ENCODE measurements at places on chromosomes 1 and 21.
A peak's percentile ranks its signal among the peaks of the same experiment; 100 is the strongest.

- peak; percentile 41 for DNase-seq
- H3K4me1 ChIP-seq, result peaks cover 6% of the 10 kb centered on the region
- H3K27me3 ChIP-seq, result no peaks in the 10 kb centered on the region
- no peaks in the 10 kb centered on the region for H3K36me3 ChIP-seq
Measured at GRCh38 chr21:42162831-42163510, 56.0 kb upstream of the ABCG1 start.

DNA sequence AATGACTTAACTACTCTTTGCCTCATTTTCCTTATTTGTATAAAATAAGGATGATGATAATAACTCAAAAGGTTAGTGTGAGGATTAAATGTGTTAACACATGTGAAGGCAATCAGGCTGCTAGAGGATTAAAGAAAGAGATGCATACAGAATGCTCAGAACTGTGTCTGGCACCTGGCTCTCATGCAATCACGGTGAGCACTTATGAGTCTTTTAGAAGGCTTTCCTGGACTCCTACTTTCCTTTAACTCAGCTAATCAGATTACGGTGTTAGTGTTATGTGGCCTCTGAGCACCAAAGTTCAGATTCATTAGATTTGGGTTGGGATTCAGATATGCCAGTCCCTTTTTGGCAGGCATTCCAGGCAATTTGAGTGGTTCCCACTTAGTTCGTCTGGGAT lies 311.6 kb upstream of the USP24 start:
- no peaks in the 10 kb centered on the region for H3K4me1 ChIP-seq

GRCh38 chr1:25096307-25097150 lies 135.8 kb downstream of the SYF2 start:
- H3K27me3 ChIP-seq, result no peaks in the 10 kb centered on the region
- H3K27ac ChIP-seq, result no peak overlapping the region
- no peaks in the 10 kb centered on the region for H3K4me1 ChIP-seq

GRCh38 chr1:73097917-73098316 lies 815.6 kb upstream of the NEGR1 start:
- H3K27ac ChIP-seq, result no peak overlapping the region
- no peaks in the 10 kb centered on the region for H3K36me3 ChIP-seq
- H3K4me3 ChIP-seq, result no peak overlapping the region
- no peaks in the 10 kb centered on the region for H3K4me1 ChIP-seq
- no peaks in the 10 kb centered on the region for H3K27me3 ChIP-seq
- DNase-seq, result no peak

DNA sequence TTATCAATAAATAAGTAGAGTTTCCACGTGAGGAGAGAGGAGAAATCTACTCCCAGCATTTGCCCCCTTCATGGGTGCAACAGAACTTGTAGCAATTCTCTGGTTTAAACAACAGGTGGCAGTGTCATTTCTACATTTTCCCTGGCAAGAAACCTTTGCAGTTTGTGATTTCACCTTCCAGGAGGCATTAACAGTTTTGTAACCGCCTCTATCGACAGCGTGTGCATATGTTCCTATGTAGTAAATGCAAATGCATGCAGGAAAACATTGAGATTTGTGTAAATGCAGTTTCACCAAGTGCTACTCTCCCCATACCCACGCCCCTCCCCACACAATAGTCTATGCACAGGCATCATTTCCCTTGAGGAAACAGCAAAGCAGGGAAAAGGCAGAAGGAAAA lies 494.7 kb downstream of the SMYD3 start:
- no peak overlapping the region for H3K4me3 ChIP-seq
- no peak overlapping the region for H3K27ac ChIP-seq
- DNase-seq, result no peak
- no peaks in the 10 kb centered on the region for H3K36me3 ChIP-seq
- peaks cover 6% of the 10 kb centered on the region for H3K4me1 ChIP-seq
